Osteocyte (in vitro differentiated cells): ENCODE measurements at places on chromosomes 1 and 21. TPM values are rescaled to one million over a fixed set of nuclear protein-coding genes. Genes with fewer than 3 reads are reported as not detected.
A peak's percentile ranks its signal among the peaks of the same experiment; 100 is the strongest.

The LIPI gene
- total RNA-seq, result not detected in 2 replicates

The PADI2 gene
- total RNA-seq, result 111 TPM in 2 replicates

The TNFRSF4 gene
- 0.19 TPM in 1 of 2 replicates, not detected in the other for total RNA-seq

GRCh38 chr1:7150724-7151280 is 365.5 kb downstream of the CAMTA1 start:
- DNase-seq, result no peak

The ANGPTL3 gene
- not detected in 2 replicates for total RNA-seq

The DISP1 gene
- total RNA-seq, result 4.1 and 4.9 TPM in 2 replicates

GRCh38 chr1:57620605-57621004 is 196.7 kb upstream of the DAB1 start:
- no peak for DNase-seq

GRCh38 chr1:192849011-192849410 is 40.2 kb downstream of the RGS2 start:
- no peak for DNase-seq

DNA sequence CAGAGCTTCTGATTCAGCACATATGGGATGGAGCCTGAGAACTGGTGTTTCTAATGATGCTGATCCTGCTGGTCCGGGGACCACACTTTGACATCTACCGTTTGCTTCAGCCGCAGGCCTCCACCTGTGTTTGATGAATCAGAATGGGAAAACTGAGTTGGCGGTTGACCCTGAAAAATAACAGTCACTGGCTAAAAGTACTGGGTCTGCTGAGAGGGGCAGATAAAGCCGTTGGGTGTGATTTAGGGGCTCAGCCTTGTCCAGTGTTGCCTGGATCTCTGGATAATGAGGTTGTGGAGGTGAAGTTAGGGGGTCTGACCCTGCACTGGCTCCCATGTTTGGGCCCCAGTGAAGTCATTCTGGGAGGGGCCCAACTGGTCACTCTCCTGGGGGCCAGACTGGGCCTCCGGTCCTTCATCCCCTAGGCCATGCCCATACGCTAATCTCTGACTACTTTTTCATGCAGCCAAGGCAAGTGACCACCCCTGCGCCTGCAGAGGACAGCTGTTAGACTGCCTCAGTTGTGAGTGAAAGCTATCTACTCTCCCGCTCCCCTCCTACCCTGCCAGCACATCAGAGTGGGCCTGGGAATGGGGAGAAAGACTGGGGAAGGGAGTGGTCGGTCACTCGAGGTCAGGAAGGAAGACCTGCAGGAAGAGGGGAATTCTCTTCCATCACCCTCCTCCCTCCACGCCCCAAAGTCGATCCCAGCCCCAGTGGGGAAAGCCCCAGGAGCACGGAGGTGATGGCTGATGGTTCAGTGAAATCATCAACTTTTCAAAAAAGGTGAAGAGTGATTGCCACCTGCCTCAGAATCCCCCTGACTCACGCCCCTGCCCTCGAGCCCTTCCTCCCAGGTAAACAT is 27.7 kb downstream of the VASH2 start:
- DNase-seq, result peak; percentile 73

- DNase-seq, result no peak
These were observed 1.3 kb downstream of the ATP6V0B start for GRCh38 chr1:43976045-43976444.

The GPBP1L1 gene
- 87.2 and 96.0 TPM in 2 replicates for total RNA-seq

The C8B gene
- not detected in 2 replicates for total RNA-seq

The KIAA1614 gene
- 6.6 and 8.4 TPM in 2 replicates for total RNA-seq

DNA sequence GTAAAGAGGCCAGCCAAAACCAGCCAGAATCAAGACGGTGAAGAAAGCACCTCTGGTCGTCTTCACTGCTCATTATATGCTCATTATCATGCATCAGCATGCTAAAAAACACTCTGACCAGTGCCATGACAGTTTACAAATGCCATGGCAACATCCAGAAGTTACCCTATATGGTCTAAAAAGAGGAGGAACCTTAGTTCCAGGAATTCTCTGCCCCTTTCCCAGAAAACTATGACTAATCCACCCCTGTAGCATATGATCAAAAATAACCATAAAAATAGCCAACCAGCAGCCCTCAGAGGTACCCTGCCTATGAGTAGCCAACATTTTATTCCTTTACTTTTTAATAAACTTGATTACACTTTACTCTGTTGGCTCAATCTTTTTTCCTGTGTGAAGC is 34.2 kb upstream of the PBX1 start:
- no peak for DNase-seq

GRCh38 chr1:226203240-226203639 is 16.7 kb upstream of the ACBD3 start:
- no peak for DNase-seq

GRCh38 chr1:180612632-180613031 is 19.2 kb upstream of the XPR1 start:
- DNase-seq, result no peak

DNA sequence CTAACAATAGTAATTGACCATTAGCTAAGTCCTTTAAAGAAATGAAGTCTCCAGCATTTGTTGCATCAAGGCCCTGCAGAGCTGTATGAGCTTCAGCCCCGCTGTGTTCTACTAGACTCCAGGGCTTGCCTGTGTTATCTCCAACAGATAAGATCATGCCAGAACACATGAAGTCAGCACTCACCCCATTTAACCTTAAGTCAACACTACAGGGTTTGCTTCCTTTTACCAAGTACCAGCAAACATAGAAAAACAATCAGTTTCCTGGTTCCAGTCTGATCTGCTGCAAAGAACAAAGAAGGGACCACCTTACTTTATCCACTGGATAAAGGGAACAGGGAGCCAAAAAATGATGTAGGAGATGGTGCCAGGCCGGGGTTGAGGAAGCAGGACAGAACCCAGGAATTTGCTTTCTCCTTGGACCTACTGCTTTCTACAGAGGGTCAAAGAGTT is 41.3 kb upstream of the ENAH start:
- DNase-seq, result no peak

GRCh38 chr1:43448955-43449707 is 4.6 kb downstream of the HYI start:
- no peak for DNase-seq

The RAD54L gene
- 4.2 and 5.4 TPM in 2 replicates for total RNA-seq

- DNase-seq, result no peak
These were observed 199.5 kb downstream of the LRRIQ3 start for GRCh38 chr1:73998348-73998959.

The ERICH3 gene
- not detected in 2 replicates for total RNA-seq

DNA sequence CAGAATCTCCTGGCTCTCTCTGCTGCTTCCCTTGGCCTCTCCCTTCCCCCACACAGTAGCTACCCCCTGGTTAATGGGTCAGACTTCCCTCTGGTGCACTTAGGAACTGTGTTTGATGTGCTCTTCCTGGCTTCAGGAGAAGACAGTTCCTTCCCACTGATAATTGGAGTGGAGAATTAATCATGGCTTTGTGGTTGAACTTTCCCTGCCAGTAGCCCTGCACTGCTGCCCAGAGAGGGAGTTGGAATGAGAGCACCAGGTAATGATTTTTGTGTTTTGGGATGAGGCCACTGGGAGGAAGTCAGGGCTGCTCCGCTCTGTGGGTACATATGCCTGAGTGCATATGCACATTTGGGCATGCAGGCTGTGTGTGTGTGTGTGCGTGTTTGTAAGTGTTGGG is 39.7 kb upstream of the PADI2 start:
- DNase-seq, result no peak

- no peak for DNase-seq
These were observed 39.8 kb downstream of the PTPN14 start for GRCh38 chr1:214511639-214511998.

The LCK gene
- not detected in 2 replicates for total RNA-seq

The GPR52 gene
- 0.54 and 1.1 TPM in 2 replicates for total RNA-seq

The PCSK9 gene
- total RNA-seq, result 2.2 and 2.3 TPM in 2 replicates
